ENCODE measurements at places on chromosomes 7 and 10.
A peak's percentile ranks its signal among the peaks of the same experiment; 100 is the strongest.

DNA sequence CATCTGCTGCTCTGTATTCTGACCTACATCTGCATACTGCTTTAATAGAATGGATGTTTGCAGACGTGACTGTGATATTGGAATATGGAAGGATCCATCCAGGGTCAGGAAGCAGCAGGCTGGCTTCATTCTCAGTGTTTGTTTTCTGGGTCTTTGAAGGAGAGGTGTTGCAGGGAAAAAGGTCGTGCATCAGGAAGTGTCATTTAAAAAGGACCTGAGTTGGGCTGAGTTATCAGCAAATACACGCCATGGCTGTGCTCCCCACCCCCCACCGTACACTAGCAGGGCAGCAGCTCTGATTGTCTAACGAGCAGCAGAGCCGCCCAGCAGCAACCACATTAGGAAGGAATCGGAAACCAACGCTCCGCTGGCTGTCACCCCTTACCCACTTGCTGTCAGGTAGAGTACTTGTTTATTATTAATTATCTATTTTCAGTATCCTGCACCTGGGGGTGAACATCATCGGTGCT, 63.1 kb upstream of the STEAP1B start:
- DNase-seq, result no peak

DNA sequence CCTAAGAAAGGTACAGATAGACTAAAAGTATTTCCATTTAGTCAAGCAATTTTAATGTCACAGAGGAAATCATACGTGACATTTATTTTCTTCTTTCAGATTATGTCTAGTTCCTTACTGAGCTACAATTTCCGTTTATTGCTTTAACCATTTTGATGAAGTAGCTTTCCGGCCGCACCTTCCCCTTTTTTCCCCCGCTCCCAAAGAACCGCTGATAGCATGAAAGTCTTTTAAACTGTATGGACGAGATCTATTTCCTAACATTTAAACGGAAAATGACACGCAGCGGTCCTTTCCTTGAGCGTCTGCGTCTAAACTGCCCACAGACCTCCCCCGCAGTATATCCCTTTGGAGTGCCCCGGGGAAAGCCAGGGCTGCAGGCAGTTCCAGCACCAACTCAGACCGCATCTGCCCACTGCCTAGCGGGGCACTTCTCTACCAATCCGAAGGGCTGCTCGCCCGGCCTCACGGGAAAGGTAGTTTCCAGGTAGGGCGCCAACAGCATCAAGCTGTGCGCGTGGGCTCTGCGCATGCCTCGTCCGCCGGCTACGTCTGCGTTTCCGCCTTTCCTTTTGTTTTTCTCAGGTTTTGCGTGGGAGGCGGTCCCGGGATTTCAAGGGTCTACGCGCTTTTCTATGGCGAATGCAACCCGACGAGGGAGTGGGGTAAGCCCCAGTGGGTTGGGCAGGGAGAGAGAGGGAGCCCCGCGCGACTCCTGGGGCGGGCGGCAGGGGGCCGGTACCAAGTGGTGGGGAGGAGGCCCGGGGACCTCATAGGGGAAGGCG, at the start of gene ZNF33A:
TSS of gene ZNF33A (plus strand) at position 557 of the 785 bp plus-strand sequence. CDS start 1,667 bp downstream, outside the sequence.
- peak; percentile 86 for DNase-seq

GRCh38 chr10:124428207-124428777, 9.6 kb upstream of the OAT start:
- no peak for DNase-seq

GRCh38 chr10:78715435-78715834, 353.3 kb upstream of the ZMIZ1 start:
- no peak for DNase-seq

DNA sequence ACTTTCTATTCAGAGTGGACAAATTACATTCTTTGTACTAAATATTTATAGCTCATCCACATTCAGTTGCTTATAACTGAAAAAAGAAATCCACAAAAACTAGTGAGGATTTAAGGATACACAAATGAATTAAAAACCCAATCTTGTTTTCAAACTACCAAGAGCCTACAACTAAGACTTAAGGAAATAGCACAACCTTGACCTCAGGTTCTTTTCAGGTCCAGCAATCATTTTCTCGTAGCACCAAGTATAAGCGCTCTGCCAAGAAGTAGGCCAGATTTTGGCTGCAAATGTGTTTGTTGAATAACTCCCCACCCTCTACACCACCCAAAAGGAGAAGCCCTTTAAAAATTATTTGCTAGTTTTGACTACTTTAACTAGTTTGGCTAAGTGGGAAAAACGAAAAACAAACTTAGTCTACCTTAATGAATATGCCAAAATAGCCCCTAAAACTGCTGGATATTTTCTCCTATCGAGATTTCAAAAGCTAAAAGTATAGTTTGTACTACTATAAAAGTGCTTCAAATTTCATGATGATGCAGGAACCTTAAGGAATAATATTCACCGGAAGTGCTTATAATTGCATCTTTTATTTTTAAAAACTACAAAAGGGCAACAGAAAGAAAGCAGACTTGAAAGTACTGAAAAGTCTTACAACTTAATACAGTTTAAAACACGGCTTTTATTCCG, 2.7 kb upstream of the KMT2E start:
- DNase-seq, result no peak

DNA sequence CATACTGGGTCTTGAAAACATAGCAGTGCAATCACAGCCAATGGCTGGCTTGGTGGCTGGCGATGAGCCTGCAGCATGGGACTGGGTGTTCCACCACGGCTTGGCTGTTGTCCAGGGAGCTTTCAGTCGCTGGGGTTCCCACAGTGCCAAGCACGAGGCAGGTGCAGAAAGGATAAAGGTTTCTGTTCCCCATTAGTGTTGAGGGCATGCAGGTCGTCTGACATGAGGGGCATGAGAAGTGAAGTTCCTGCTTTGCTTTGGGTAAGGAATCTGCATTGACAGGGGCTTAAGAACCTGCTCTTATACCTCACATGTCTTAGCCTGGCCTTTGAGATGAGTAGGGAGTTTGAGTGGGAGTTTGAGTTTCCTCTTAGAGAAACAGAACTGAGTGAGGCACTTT, 9.0 kb upstream of the CFTR start:
- DNase-seq, result no peak

GRCh38 chr10:71590781-71591350, 128.7 kb downstream of the C10orf105 start:
- DNase-seq, result no peak

- no peak for DNase-seq
Observed at GRCh38 chr7:110929480-110930249, 161.3 kb upstream of the LRRN3 start.

DNA sequence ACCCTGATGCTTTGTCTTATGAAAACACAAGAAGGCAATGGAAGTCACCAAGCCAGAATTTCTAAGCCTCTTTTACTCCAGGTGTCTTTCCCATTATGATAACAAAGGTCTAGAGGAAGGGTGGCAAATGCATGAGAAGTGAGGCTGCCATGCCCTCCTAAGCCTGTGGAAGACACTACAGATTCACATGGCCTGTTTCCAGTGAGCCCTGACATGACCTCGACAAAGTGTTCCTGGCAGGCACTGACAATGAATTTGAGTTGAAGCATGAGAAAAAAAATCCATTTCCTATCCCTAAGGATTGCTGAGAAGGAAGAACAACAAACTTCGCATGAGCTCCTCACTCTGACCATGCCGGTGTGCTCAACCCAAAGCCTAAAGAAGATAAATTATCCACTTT, 268.0 kb downstream of the HTR7 start:
- peak; percentile 61 for DNase-seq

- DNase-seq, result no peak
Observed at GRCh38 chr7:32018845-32019578, 51.2 kb downstream of the PDE1C start.

DNA sequence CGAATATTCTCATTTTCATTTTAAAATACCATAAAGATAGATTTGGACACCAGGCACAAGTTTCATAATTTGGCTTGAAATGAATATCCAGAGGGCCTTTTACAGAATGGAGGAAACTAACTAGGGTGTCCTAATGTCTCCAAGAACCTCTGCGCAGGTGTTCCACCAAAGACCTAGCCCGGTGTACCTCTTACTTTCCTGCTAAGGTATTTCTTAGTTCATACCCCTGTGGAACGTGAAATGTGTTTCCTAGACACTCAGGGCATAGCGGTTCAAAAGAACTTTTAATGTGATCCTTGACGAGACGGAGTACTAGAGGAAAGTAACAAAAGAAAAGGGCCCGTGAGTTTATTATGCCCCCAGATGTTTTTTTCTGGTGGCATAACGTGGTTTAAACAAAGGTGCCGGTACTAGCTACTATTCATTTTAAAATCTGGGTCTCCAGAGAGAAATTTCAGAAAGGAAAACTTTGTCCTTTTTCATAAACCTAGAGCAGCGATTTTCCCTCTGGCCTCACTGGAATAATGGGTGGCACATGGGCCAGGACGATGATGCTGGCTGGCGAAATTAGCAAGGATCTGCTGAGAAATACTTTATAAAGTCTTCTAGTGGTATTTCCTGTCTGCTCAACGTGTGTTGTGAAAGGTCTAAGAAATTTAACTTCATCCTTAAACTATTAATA, 1.4 kb downstream of the APBB1IP start:
- no peak for DNase-seq

- no peak for DNase-seq
Observed at GRCh38 chr7:29588900-29589696, 25.5 kb downstream of the PRR15 start.

DNA sequence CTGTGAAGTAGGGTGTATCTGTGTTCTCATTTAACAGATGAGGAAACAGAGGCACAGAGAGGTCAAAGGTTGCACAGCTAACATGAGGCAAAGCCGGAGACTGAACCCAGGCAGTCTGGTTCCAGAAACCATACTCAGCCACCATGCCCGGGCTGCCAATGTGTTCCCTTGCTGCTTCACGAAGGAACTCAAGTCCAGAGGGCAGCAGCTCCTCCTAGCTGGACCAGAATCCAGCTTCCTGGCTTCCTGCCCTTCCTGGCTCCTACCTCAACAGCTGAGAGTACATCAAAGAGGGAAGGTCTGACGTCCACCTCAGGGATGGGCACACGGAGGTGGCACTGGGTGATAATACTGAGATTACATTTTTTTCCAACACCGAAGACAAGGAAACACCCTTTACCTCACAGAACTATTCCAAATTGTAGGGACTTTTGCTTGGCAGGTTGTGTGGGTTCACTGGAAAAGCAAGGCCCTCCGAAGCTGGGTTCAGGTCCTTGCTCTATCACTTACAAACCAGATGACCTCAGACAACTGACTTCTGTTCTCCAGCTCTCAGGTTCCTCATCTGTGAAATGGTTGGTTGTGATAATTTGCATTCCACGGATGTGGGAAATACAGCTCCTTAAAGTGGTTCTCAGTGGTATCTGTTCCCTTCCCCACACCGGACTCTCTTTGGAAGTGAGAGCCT, 154.1 kb upstream of the ZMIZ1 start:
- DNase-seq, result no peak

- no peak for DNase-seq
Observed at GRCh38 chr7:158268816-158269535, 318.6 kb downstream of the PTPRN2 start.

- no peak for DNase-seq
Observed at GRCh38 chr10:126256864-126257263, 131.4 kb downstream of the ADAM12 start.

GRCh38 chr7:135209225-135209834, 2.0 kb downstream of the WDR91 start:
- no peak for DNase-seq

- DNase-seq, result no peak
Observed at GRCh38 chr7:82697897-82698296, 254.3 kb upstream of the CACNA2D1 start.

- peak; percentile 1 for DNase-seq
Observed at GRCh38 chr10:12444981-12445700, 95.8 kb downstream of the CAMK1D start.

- DNase-seq, result no peak
Observed at GRCh38 chr7:157009778-157010587, 480 bp downstream of the MNX1 start.

GRCh38 chr7:70763961-70764691, 367.8 kb upstream of the GALNT17 start:
- DNase-seq, result no peak

DNA sequence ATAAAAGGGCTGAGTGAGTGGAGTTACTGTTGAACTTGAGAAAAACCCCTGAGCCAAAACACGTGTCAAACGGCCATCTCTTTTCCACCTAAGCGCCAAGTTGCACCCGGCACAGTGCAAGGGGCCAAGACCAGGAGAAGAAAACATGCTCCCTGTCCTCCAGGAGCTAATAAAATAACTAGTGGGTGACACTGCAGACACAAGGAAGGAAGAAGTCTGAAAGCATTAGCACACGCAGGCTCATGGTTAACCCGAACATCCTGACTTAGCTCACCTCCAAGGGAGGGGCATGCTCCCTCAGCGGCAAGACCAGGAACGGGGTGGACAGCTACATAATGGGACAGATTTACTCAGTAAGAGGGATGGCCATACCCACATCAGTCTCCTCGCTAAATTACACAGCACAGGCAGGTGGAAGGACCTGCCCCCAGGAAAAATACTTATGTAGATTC, 65.0 kb downstream of the PIP4K2A start:
- no peak for DNase-seq

- no peak for DNase-seq
Observed at GRCh38 chr7:121180436-121181063, 148.2 kb upstream of the WNT16 start.

GRCh38 chr7:159197066-159197975, 52.7 kb upstream of the VIPR2 start:
- no peak for DNase-seq

GRCh38 chr10:3896161-3896560, 111.2 kb upstream of the KLF6 start:
- DNase-seq, result no peak

- DNase-seq, result peak; percentile 62
Observed at GRCh38 chr10:103951942-103952341, 15.0 kb upstream of the SLK start.

DNA sequence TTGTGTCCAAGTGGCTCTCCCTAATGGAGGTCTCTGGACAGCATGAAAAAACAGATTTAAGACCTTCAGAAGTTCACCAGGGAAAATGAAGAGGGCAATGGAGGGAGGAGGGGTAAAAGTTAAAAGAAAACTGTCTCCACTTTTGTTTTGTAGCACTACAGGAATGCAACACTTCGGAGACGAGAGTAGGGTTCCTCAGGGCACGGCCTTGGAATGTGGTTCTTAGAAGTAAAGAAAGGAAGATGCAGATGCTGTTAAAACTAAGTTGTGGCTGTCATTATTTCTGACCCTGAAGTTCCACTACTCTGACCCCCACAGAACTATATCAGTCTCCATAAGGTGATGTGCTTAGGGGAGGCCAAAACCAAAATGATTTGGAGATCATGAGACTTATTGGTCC, 335.1 kb downstream of the XPNPEP1 start:
- DNase-seq, result no peak

All from LNCaP clone FGC (cell line).